ENCODE measurements at places on chromosomes 3 and 15.
A peak's percentile ranks its signal among the peaks of the same experiment; 100 is the strongest.

- DNase-seq: no peak
These were observed 145.1 kb upstream of the BFSP2 start for GRCh38 chr3:133254716-133255115.

DNA sequence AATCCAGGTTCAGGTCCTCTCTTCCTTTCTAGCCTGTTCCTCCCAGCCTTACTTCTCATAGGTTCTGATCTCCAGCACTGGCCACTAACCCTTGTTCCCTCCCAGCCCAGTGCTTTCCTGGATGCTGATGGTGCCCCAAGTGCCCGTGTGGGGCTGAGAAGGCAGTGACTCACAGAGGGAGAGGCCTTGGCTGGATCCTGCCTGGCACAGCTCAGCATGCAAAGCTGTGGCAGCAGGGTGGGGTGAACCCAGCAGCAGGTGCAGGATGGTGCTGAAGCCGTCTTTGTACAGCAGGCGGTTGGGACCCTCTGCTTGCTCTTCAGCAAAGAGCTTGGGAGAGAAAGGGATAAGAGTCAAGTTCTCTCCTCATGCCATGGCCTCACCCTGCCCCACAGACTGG is 7.6 kb downstream of the LPCAT4 start:
- DNase-seq: no peak

- peak; percentile 81 for DNase-seq
These were observed 566 bp downstream of the HMCES start for GRCh38 chr3:129278966-129279906.

GRCh38 chr3:55454611-55455010 is 32.5 kb downstream of the WNT5A start:
- no peak for DNase-seq

DNA sequence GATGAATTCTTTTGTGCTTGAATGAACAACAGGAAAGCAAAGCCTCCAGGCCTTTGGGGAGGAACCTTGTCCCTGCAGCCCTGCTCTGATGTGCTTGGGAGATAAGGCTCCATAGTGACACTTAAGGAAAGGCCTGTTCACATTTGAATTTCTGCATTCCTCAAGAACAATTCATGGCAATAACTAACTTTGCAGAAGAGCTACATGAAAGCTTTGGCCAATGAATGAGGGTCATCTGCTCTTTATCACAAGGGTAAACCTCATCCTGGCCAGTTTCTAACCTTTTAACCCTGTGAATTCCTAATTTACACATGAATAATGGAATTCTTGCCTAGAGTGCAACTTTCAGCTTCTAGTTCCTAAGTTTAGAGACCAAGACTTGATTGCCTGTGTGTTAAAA is 5.6 kb downstream of the PRTG start:
- peak; percentile 62 for DNase-seq

DNA sequence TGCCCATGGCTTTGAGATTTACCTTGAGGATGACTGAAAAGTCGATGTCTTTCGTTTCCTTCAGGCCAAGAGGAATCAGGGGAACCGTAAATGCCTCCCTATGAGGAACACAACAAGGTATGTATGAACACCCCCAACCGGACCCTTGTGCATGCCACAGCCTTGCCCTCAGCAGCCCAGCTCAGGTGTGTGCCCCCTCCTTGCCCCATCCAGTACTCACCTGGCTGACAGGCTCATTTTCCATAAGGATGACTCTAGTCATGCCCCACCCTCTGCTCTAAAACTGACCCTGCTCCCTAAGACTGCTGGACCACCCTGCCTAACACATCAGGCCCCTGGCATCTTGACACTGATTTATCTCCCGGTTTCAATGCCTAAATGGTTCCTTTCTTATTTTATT is 270.0 kb downstream of the GOLGA6L6 start:
- DNase-seq: no peak

- DNase-seq: peak; percentile 65
These were observed 738 bp downstream of the ACAP2 start for GRCh38 chr3:195441992-195442572.

- DNase-seq: no peak
These were observed 39.5 kb upstream of the PRR23E start for GRCh38 chr3:127153506-127153815.
